Stimulated activated CD8-positive, alpha-beta memory T cell treated with anti-CD3 and anti-CD28 coated beads, Interleukin-7, amount 100 ng/mL, for 48 hours (primary cell): ENCODE measurements at places on chromosomes 12 and 14.

DNA sequence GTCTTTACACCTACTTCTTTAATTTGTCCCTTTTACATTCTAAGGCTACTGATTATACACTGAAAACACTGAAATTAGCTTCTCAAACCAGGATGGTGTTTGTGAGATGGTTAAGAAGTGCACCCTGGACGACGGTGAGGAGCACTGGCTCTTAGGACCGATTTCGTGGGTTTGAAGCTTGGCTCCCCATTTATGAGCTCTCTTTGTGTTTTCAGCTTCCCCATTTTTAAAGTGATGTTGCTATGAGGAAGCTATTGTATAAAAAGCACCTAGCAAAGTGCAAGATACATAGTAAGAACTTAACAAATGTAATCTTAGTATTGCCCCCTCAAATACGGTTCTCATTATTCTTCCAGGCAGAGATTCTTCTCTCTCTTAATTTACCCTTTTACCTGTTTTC lies 4.7 kb downstream of the NFYB start:
- no peak for DNase-seq

DNA sequence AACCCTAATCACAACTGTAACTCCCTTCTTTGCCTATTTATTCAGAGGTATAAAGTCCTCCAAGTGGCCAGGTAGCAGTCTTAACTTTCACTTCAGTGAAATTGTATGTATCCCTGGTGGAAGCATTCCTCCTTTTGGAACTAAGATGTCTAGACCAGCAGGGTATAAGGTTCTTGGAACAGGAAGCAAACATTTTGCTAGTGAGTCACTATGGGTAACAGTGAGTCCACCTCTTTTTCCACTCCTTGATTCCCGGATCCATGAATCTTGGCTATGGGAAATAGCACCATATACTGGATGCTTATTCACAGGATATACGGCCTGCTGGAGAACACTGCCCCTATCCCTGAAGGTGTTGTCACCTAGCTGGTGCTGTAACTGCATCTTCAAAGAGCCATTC lies 80.2 kb downstream of the KCNA5 start:
- DNase-seq, result no peak

DNA sequence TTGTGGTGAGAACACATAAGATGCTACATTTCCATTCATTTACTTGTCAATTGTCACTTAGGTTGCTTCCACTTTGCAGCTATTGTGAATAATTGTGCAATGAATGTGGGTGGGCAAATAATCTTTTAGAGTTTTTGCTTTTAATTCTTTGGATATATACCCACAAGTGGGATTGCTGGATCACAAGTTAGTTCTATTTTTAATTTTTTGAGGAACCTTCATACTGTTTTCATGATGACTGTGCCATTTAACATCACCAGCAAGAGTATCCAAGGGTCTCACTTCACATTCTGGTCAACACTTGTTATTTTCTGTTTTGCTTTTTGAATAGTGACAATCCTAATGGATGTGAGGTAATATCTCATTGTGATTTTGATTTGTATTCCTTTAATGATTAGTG lies 10.5 kb downstream of the CLEC6A start:
- DNase-seq, result no peak

GRCh38 chr12:49895773-49896172 lies 7.9 kb downstream of the FAIM2 start:
- no peak for DNase-seq

GRCh38 chr14:51094282-51094821 lies 553 bp downstream of the TRIM9 start:
- DNase-seq, result peak; percentile 1

DNA sequence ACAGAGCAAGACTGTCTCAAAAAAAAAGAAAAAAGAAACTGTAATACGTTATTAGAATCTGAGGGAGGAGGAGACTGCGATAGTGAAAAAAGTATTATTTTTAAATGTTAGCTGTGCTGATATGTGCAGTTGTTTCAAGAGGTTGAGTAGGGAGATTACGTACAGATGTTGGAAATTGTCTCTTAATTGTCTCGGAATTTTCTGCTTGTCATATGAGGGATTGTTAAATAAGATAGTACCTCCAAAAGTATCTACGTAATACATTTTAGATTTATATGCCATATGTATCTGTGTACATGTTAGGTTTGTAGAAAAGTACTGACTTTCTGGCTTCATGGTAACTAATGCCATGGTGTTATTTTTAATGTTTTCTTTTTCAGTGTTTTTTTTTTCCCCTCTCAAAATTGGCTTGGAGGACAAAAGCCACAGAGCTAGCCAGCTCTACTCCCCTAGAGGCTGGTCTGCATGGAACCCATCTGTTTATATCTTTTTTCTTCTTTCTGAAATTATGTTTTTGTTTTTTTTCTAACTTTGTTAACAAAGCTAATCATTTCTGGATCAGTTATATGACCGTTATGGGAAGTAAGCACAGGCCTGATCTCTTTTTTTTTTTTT lies 3.4 kb downstream of the RIMKLB start:
- no peak for DNase-seq

DNA sequence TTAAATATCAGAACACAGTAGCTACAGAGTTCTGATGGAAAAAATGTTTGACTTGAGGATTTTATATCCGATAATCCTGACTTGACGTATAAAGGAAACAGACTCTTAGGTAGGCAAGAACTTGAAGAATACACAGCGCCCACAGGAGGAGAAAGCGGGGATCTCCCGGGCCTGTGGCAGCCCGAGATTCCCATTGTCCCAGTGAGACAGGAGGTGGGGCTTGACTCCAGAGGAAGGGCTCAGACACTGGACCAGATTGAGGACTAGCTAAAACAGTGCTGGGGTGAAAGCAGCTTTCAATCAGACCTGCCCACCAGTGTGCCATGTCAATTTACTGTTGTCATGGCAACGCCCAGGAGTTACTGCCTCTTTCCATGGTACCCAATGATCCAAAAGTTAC lies 51.1 kb upstream of the C14orf180 start:
- no peak for DNase-seq

DNA sequence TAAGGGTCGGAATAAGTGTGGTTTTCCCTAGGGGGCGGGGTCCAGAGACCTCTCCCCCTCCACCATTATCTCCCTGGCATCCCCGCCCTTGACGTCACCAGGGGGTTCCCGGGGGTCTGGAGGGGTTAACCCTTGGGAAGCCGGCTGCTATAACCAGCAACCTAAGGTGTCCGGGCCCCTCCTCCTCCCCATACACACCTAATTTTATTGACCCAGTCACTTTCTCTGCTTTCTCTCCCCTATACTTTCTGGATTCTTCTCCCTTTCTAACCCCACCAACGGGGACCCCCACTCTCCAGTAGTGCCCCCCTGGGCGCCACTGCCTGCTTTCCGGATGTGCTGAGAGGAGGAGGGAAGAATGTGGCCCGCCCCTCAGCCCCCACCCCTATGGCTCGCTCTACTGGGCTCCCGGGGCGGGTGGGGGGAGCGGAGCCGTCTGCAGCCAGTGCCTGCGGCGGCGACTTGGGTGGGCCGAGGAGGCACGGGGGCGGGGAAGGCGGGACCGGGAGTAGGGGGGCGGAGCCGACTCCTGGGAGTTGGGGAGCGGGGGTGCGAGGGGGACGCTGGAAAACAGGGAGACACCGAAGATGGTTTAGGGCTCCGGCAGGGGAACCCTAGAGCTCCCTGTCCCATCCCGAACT lies 1.8 kb downstream of the GLI1 start:
- DNase-seq, result no peak

DNA sequence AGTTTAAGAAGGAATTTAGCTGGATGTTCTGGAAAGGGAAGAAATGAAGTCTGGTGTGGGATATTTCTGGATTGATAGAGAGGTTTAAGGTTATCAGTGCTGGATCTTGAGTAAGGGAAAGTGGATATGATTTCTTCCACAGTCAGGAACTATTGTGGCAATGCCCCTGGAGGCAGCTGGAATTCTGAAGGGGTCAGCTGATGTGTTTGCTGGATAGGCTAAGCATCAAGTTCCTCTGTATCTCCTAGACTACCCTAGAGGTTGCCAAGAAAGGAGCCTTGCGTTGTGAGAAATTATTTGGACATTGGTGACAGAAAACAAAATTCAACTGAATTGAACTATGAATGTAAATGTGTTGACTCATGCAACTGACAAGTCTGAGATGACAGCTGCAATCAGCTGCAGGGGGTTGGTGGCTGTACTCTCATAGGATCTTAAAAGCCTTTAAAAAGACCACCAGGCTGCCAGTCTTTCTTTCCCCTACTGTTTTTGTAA lies 244.4 kb downstream of the ATXN7L3B start:
- DNase-seq, result no peak

DNA sequence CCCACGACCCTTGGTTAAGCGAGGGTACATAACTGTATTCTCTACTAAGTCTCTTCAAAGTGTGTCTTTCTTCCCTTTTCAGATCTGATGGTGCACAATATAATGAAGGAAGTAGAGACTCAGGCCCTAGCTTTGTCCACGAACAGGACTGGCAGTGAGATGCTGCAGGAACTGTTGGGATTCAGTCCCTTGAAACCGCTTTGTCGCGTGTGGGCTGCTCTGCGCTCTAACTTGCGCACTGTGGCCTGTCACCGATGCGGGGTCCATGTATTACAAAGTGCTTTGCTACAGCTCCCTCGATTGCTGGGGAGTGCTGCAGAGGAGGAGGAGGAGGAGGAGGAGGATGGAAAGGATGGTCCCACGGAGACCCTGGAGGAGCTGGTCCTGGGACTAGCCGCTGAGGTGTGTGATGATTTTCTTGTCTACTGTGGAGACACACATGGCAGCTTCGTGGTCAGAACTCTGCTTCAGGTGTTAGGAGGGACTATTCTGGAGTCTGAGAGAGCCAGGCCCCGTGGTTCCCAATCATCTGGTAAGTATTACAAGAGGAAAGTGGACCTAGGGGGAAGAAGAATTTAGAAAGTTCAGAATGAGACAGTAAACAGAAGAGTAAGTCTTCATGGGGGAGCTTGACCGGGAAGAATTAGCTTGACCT lies 803 bp downstream of the NOP9 start:
- no peak for DNase-seq
